Stimulated activated CD4-positive, alpha-beta T cell treated with anti-CD3 and anti-CD28 coated beads, Interleukin-2, amount 100 ng/mL, for 4 hours (primary cell): ENCODE measurements at places on chromosomes 11 and 22.

- no peak for DNase-seq
Observed at GRCh38 chr11:40491341-40491740, 968.1 kb downstream of the LRRC4C start.

DNA sequence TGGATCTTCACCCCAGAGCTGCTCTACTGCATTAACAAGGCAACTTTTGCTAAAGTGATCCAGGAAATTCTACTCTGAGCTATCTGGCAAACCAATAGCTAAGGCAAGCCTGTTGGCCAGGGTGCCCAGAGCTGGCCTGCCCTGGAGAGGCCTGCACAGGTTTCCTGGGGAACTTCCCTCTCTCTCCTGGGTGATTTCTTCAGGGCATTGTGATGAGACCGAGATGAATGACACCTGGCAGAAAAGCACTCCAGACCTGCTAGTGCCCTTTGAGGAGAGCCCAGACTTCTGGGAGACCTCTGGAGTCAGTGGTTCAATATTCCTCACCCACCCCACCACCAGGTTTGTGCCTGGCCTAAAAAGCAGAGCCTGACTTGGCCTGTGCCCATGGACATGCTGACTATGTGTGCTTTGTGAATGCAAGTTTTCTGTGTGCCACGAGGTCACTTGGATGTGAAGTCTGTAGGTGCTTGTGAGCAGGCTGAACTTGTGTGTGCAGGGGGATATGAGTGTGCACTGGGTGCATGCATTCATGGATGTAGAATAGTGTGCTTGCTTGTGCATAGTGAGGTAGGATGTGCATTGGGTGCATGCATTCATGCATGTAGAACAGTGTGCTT, 4.4 kb upstream of the APLNR start:
- no peak for DNase-seq

- DNase-seq = no peak
Observed at GRCh38 chr11:46916286-46917108, 1.9 kb downstream of the LRP4 start.

DNA sequence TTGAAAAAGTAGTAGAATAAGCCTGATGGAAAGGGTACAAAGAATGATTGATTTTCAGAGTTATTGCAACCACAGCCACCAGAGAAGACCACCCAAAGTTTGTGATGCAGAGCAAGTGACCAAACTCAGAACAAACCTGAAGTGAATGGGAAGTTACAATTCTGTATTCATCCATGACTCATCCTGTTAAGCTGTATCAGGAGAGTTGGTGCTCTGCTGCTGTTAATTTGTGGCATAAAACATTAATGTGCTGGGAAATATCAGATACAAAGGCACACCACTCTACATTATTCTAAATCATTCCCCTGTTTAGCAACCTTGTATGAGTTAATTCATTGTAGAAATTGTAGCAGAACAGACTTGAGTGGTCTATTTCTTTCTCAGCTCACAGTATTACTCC, 19.6 kb upstream of the PDGFD start:
- no peak for DNase-seq

DNA sequence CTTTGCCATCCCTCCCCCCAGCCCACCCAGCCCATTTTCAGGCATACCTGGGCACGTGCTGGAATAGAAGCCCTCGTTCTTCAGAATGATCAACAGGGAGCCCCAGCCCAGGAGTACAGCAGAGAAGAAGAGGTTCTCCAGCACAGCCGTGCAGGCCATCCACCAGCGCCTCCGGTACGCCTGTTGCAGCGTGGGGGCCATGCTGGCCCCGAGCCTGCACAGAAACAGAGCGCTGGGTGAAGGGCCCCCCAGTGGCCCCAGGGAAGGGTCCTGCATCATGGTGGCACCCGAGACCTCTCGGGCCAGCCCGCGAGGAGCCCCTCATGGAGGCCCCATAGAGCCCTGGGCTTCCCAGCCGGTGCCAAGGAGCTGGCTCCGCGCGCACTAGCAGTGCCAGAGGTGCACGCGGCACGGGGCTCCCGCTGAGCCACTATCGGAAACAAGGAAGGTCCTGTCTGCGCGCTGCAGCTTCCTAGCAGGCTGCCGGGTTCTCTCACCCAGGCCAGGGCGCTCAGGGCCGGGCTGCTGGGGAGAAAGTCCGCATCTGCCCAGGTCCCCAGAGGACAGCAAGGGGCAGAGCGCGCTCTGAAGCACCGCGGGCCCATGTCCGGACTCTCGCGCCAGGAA, 1.5 kb downstream of the SLC43A1 start:
- no peak for DNase-seq

- peak; percentile 47 for DNase-seq
Observed at GRCh38 chr22:38973289-38974169, 8.6 kb upstream of the APOBEC3B start.

- DNase-seq = peak; percentile 27
Observed at GRCh38 chr11:60334005-60334620, 7.1 kb downstream of the MS4A6E start.

DNA sequence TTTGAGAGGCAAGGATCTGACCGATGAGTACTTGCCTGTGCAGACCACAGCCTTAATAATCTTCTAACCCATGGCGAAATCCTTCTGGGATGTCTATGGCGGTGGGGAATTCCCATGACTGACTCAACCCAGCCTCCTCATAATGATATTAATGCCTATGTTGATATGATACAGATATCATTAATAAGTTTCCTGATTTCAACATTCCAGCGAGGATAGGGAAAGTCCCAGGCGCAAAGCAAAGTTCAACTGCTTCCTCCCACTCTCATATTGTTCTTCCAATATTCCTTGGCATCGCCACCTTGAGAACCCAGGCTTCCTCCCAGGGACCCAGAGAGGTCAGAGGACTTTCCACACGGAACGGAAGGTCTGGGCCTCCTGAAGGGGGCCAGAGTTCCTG, 110.3 kb upstream of the TMEM45B start:
- DNase-seq = no peak

DNA sequence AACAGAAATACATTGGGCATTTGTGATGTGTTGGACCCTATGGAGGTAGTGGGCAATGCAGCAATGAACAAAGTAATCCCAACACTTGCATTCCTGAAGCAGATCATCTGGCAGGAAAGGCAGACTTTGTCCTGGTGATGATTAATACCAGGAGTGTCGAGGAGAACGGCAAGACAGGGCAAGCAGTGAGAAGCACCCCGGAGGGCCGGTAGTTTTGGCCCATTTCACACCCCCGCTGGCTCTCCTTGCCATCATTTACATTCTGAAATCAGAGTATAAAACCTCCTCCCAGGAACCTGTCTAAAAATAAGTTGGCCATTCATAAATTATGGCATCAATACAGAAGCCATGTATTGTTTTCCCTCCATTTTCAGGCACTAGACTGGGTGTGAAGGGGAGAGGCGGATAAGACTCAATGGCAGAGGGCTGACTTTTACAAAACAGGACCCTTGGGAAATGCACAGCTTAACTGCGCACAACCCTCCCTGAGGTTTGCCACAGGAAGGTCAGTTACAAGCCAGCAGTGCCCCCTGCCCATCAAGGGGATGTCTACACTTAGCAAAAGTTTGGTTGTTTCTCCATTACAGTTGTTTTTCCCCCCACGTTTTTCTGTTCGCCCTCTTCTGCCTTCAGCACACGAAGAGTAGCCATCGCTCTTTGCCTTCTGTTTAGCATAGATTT, 55.6 kb downstream of the OPCML start:
- DNase-seq = no peak

DNA sequence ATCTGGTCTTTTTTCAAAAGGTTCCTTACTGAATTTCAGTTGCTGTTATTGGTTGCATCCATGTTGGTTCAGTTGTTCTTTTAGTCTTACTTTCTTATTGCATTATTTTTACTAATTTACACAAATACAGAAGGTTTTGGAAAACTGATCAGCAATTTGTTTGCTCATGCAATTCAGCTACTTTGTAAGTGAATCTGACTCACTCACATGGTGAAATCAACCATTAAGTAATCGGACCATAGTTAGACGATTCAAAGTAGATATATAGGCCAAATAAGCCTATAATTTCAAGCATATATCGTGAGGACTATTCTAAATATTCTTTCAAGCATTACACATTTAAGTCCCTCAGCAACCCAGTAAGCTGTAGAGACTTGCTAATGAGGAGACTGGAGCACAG, 41.7 kb downstream of the CCDC83 start:
- DNase-seq = no peak

GRCh38 chr11:76832361-76832760, 28.4 kb upstream of the ACER3 start:
- DNase-seq = no peak

DNA sequence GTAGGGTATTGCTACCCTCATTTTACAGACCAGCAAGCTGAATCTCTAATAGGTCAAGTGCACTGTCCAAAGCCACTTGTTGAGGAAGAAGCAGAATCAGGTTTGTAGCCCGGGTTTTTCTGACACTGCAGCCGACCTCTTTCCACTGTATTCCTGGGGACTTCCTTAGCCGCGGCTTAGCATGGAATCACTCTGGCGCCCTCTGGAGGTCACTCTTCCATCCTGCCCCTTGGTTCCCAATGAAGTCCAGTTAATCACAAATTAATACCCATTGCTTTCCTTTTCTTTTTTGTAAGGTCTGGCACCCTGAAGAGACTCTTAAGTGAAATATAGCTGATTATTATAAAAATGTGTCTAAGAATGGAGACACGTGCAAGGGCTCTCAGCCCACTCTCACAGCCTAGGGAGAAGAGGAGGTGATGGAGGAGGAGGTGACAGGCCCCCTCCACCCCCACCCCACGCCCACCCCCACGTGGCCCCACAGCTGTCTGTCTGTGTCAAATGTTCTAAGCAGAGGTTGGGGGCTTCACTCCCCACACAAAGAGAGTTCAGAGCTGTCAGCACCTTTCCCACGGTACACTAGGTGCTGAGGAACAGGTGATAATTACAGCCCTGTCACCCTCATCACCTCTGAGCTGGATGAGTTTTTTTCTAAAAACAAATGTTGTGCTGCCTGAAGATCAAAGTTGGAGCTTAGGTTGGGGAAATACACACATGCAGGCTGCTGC, 57.7 kb upstream of the DRD2 start:
- peak; percentile 26 for DNase-seq

DNA sequence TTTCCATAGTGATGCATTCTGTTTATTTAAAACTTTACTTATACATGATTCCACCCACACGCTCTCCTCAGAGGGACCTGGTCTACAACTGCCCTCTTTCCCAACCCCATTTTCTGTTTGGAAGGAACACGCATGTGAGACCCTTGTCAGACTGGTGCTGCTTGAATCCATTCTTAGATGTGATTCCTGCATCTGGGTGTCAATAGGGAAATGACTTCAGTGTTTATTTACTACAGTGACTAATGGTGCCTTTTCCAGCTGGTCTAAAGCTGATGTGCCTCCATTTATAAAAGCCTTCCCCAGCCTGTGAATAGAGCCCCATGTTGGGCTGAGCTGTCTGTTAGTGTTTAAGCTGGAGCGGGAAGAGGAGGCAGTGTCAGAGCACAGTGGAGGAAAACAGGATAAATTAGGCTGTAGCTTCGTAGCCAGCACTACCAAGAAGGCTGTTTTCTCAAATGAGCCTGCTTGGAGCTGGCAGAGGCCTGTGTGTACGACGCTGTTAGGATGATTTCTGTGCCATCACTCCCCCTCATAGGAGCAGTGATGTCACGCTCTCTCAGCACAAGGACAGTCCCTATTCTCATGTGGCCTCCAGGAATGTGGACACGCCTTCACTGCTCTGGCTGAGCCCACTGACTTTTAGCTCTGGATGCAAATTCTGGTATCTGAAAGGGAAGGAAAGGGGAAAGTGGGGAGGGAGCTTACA, 18.9 kb upstream of the C11orf96 start:
- no peak for DNase-seq

- DNase-seq = no peak
Observed at GRCh38 chr11:82810326-82810725, 76.7 kb upstream of the FAM181B start.
